Naive thymus-derived CD4-positive, alpha-beta T cell (primary cell): ENCODE measurements at places on chromosomes 7 and 10. TPM values are rescaled to one million over a fixed set of nuclear protein-coding genes. Genes with fewer than 3 reads are reported as not detected.

GRCh38 chr10:1043532-1043995 lies 5.4 kb downstream of the IDI1 start:
- peak; percentile 35 for DNase-seq

SMKR1 gene
- polyA plus RNA-seq = 6.3 TPM

GRCh38 chr7:77351539-77352004 lies 64.6 kb downstream of the GSAP start:
- peak; percentile 69 for DNase-seq

GRCh38 chr7:134686786-134687185 lies 40.1 kb downstream of the BPGM start:
- no peak for DNase-seq

DNA sequence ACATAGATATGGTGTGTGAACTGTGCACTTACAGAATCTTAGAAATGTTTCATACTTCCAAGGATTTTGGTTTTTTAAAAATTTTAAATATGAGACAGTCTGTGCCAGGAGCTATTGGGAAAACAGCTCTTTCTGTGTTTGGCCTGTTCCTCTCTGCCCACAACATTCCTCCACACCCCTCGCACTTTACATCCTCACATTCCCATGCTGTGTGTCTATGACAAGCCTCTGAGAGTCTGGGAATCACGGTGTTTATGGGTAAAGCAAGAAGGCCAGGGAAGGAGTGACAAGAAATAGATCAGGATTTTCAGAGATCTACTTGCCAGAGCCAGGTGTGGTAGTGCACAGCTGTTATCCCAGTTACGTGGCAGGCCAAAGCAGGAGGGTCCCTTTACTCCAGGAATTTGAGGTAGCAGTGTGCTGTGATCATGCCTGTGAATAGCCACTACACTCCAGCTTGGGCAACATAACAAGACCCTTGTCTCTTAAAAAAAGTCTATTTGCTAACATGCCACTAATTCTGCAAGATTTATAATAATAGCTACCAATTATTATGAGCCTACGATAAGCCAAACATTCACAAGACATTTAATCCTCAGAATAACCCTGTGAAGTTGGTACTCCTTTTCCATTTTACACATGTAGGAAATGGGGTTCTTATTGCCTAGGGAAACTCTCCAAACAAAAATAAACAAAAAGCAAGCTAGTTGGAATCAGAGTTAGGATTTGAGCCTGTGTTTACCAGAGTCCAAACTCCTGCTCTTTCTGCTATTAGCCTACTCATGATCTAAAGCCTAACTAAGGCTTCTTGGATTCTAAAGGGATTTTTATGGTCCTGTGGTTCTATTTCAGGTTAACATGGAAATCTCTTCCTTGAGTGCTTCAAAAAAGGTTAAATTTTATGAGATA lies 168.3 kb upstream of the SP8 start:
- DNase-seq = no peak

DNA sequence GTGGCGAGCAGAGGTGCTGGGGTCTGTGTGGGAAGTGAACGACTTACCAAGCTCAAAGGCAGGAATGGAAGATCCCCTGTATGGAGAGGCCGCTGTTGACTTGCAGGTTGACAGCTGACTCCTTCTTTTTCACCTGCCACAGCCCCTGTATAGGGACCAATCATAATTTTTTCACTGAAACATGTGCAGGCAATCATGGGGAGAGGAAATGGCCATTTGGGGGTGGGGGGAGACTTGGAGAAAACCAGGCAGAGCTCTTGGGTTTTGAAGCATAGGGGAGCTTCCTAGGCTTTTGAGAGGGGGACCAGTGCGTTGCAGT lies 101.4 kb downstream of the WDR37 start:
- DNase-seq = no peak

GRCh38 chr10:73762915-73763314 lies 18.7 kb downstream of the SEC24C start:
- DNase-seq = no peak

ABCB1 gene
- 8.5 TPM for polyA plus RNA-seq

GRCh38 chr10:116909307-116909706 lies 60.0 kb downstream of the ENO4 start:
- DNase-seq = no peak

DNA sequence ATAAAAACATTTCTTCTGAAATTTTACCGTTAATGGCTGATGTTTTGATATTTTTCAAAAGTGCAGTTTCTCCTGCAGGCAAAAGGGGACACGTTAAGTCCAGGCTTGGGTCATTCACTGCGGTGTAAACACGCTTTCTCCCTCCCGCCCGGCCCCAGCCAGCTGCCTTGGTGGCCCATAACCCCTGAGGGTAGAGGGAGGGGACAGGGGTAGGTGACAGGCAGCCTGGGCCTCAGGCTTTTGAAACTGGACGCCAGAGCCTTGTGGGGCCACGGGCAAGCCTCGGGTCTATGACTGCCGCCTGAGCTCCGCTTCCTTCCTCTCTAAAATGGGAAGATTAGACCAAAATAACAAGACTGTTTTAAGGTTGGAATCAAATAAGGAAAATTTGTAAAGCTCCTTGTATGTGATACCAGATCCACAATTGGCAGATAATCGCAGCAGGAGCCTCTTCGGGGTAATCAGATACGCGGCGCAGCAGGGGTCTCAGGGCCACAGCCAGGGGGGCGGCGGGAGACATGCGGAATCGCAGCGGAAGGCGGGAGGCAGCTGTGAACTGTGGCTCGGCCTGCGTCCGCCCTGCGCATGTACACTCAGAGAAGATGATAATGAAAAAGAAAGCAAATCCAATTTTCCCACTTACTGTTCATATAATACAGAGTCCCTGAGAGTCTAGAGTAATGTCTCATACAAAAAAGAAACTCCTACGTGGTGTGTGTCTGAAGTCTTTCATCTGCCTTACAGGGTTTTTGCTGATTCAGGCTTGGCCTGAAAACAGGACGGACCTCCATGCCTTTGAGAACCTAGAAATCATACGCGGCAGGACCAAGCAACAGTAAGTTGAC lies 138.3 kb downstream of the EGFR start:
- no peak for DNase-seq

PAX2 gene
- not detected for polyA plus RNA-seq

ZNF783 gene
- polyA plus RNA-seq = 9.7 TPM

DNA sequence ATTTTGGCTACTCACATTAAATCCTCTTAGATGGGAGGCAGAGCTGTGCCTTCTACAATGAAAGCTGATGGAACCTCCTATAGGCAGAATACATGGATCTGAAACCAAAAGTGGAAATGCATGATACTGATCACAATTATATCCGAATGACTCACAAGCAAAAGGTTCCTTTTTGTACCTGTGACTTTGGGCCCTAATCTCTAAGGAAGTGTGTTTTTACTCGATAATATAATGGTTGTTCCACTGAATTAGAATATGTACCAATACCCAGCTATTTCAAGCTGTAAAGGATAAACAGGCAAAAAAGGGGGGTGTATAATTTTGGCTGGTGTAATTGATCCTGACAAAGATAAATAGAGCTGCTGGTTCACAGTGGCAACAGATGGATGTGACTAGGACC lies 17.6 kb upstream of the LAMB1 start:
- no peak for DNase-seq

DNA sequence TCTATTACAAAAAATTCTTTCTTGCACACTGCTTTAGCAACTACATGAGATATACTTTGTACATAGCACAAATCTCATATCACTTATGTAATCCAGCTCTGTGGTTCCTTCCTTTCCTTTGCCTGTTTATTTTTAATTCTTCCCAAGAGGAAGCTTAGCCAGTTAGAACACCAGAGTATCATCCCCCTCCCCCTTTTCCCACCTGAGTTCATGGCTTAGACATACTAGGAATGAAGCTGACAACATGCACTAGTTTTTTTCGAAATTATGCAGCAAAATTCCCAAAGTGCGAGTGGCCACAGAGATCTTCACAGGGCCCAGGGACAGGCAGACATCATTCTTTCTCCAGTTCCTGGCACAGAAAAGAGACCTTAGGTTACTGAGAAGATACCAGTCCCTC lies 17.8 kb downstream of the CAV1 start:
- DNase-seq = no peak

TMEM26 gene
- not detected for polyA plus RNA-seq

HTR5A gene
- not detected for polyA plus RNA-seq

ADAMTS14 gene
- not detected for polyA plus RNA-seq

GRCh38 chr7:20352573-20353306 lies 22.0 kb downstream of the ITGB8 start:
- no peak for DNase-seq

DNA sequence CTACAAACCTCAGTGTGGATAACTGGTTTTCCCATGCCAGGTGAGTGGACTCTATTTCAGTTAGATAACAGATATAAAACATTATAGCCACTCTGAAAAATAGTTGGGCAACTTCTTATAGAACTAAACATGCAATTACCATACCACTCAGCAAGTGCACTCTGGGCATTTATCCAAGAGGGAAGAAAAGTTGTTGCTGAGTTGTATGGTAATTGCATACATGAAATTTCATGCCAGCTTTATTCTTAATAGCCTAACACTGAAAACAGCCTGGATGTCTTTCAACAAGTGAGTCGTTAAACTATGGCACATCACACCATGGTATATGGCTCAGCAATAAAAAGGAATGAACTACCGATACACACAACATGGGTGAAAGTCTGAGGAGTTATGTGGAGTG lies 10.6 kb upstream of the UPP1 start:
- DNase-seq = no peak

TAS2R4 gene
- polyA plus RNA-seq = not detected

DNA sequence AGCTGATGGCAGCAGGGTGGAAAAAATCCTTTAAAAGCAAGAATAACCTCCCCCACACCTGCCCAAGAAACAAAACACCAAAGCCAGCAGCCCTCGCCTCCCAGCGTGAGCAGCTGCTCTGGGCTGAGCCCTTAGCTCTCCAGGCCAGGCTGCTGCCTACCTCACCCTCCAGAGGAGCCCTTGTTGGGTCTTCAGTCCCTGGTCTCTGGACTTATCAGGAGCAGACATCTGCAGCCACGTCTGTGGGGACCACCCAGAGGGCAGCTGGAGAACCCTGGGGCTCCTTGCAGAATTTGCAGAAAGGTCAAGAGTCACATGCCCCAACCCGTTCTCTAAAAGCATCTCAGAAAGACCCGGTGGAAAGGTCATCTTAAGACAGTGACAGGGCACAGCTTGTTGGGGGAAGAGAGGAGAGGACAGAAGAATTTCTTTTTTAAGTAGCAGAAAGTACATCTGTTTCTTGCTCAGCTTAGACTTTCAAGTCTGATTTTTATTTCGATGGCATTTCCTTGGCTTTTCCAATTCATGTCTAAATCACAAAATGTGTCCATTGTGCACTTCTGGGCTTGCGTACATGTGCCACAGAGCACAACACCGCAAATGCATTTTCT lies 425.7 kb upstream of the NFE2L3 start:
- DNase-seq = no peak

GRCh38 chr7:130960208-130960988 lies 226.4 kb upstream of the KLF14 start:
- DNase-seq = peak; percentile 76

SLC13A1 gene
- not detected for polyA plus RNA-seq

GRCh38 chr7:129853661-129854268 lies 99.0 kb downstream of the UBE2H start:
- DNase-seq = no peak

DNA sequence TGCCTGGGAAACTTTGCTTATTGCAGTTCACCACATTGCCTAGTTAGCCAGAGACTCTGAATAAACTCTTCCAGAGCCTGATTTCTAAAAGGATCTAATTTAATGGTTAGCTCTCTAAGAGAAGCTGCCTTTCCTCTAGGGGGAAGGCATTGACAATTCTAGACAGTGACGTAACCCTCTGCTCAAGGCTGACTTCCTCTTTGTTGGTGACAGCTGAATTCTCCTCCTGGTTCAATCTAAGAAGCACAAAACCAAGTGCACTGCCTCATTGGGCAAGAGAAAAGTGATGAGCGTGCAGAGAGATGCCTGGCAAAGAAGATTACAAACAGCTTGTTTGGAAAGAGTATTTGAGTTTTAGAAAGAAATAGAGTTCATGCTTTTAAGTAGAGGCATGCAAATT lies 102.7 kb downstream of the MACC1 start:
- DNase-seq = no peak

DNA sequence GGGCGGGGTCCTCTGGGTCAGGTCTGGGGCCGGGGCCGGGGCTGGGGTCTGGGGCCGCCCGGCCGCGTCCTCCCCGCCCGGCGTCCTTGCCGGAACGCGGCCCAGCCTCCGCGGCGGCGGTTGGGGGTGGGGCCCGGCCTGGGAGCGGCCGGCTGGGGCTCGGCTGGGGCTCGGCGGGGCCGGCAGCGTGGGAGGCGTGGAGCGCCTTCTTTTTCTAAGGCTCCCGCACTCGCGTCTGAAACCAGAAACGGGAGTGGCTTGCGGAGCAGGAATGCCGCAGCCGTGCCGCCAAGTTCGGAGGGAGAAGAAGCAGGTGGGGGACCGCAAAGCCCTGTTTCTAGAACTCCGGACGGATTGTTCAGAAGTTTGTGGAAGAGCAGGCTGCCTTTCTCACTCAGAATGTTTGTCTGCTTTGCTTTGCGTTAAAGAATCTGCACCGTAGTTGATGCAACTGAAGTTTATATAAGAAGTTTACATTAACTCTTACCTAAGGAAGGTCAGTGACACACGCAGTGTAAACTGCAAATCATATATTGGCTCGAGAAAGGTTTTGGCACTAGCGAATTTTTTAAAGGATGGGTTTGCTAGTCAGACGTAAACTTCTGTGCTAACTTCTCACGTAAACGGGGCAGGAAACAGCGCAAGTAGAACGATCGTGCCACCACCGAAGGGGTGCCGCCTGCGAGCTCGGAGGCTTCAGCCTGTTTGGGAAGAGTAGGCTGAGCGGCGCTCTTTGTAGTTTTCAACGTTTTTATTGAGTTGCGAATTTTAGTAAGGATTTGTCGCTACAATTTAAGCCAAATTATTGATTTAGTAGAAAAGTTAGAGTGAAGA lies 729 bp downstream of the DNAJB6 start:
- DNase-seq = peak; percentile 73

DNAJC12 gene
- polyA plus RNA-seq = 0.61 TPM

DNA sequence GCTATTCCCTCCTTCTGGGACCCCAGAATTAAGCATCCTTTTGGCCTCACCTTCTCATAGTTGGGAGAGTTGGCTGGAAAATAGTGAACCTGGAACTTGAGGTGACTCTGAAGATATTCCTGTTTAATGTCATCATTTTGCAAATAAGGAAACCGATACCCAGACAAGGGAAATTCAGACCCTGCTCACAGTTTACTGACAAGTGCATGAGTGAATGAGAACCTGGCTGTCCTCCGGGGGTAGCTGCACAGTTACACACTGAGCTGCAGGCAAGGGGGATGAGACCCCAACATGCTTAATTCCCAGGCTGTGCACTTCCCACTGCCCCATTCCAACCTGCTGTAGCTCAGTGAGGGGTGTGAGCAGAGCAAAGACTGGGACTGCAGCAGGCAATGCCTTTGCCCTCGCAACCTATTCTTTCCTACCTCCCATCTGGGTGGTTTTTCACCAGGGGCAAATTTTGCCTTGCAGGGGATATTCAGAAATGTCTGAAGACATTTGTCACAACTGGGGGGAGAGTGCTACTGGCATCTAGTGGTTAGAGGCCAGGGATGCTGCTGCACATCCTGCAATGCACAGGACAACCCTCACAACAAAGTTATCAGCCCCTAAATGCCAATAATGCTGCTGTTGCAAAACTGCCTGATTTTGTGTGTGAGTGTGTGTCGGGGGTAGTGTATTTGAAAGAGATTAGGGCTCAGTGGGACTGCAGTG lies 136.2 kb downstream of the SORCS3 start:
- DNase-seq = no peak
